Ascending aorta (tissue), 2 donors: ENCODE measurements at places on chromosomes 3 and 15. TPM values are rescaled to one million over a fixed set of nuclear protein-coding genes. Genes with fewer than 3 reads are reported as not detected.

DNA sequence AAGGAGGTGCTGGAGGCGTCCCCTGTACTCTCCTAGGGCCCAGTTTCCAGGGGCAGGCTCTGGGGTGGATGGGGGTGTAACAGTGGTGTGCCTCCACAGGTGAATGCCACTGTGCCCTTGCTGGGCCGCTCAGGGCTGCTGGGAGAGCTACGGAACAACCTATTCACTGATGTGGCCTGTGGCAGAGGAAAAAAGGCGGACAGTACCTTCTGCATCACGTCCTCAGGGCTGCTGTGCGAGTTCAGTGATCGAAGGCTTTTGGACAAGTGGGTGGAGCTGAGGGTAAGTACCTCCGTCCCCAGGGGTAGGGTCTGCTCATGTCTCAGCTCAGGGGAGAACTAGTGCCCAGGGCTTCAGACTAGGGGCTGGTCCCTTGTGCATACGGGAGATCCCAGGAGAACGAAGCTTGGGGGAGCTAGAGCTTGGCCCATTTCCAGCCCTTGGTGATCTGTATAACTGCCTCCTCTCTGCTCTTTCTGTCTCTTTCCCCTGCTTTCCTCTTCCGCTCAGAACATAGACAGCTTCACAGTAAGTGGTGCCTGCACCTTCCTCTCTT is 15.0 kb upstream of the JMJD7 start:
- no peak for DNase-seq

The GXYLT2 gene
- 19.5 TPM for total RNA-seq

DNA sequence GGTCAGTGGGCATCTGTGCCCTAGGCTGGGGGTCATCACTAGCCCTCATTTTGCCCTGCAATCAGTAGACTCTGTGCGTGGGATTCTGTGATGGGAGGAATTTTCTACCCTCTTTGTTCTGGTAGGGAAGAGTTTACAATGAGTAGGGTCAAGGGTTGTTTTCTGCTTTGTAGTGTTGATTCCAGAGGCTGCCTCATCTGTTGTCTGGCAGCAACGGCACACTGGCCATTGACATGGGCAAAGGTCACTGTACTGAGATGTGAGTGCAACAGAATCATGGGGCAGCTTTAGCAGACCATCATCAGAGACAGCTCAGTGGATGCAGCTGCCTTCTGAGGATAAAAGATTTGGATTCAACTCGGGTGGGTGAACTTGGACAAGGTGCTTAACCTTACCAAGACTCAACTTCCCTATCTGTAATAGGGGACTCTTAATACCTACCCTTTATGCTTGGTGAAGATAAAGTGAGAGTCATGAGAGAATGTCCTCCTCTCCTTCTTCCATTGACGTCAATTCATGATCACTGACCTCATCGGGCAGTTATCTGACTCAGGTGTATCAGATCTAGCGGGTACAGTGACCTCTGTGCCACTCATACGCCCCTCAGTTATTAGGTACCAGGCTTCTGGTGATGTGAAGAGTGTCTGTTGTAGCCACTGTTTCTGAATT is 127.5 kb downstream of the RPLP1 start:
- no peak for DNase-seq

DNA sequence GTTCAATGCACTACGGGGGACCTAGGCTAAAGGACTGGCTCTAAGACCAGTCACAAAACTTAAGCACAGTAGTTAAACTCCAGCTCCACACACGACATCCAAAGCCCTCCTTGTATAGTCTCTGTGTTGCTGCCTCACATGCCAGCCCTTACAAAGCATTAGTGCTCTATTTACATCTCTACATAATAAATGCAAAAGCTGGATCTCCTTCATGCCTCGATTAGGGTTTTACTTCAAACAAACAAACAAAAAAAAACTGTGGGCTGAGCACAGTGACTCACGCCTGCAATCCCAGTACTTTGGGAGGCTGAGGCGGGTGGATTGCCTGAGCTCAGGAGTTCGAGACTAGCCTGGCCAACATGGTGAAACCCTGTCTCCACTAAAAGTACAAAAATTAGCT is 9.6 kb downstream of the PGBD4 start:
- DNase-seq = no peak

The PHLDB2 gene
- 58.6 TPM for total RNA-seq

GRCh38 chr3:175059788-175060187 is 200.7 kb downstream of the NAALADL2 start:
- no peak for DNase-seq

The PP2D1 gene
- total RNA-seq = not detected

The SLC6A11 gene
- total RNA-seq = not detected

DNA sequence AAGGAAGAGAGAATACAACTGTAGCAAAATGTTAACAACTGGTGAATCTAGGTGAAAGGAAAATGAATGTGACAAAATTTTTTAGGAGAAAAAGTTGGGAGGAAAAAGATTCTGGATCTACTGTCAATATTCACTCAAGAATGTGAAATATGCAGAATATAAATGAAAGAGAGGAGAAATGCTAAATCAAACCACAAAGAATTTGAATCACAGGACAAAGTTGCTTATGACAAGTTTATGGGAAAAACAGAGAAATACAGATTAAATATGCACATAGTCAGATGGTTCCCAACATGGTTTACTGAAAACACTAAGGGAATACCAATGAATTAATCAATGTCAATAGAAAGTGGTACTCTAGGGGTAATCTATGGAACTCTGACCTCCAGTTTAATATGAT is 27.6 kb downstream of the C3orf33 start:
- DNase-seq = no peak

GRCh38 chr15:98755781-98756180 is 107.4 kb downstream of the IGF1R start:
- DNase-seq = no peak

The FBLN2 gene
- total RNA-seq = 323 TPM

- no peak for DNase-seq
These were observed 1552.3 kb downstream of the OTOL1 start for GRCh38 chr3:163048881-163049280.

- DNase-seq = no peak
These were observed 121.6 kb downstream of the RASA2 start for GRCh38 chr3:141608438-141608837.

DNA sequence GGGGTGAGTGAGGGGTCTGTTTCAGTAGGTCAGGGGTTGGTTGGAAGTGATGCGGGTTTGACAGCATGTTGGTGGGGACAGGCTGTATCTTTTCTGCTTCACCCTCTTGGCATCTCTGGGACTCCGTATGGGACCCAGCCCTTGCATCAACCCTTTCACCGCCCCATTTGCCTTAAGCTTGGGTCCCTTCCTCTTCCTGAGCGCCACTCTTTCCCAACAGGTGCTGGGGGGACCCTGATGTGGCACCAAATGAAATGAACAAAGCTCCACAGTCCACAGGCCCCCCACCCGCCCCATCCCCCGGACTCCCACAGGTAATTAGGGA is 1.1 kb downstream of the EIF4G1 start:
- DNase-seq = no peak

- DNase-seq = peak; percentile 67
These were observed at the start of gene PLCD1 for GRCh38 chr3:38029400-38030125. Gene PLCD1 (minus strand): TSS chr3:38029642. CDS start chr3:38029539, 103 bp downstream.
